Myocyte (in vitro differentiated cells): ENCODE measurements at places on chromosomes 13 and 19. TPM values are rescaled to one million over a fixed set of nuclear protein-coding genes. Genes with fewer than 3 reads are reported as not detected.

DNA sequence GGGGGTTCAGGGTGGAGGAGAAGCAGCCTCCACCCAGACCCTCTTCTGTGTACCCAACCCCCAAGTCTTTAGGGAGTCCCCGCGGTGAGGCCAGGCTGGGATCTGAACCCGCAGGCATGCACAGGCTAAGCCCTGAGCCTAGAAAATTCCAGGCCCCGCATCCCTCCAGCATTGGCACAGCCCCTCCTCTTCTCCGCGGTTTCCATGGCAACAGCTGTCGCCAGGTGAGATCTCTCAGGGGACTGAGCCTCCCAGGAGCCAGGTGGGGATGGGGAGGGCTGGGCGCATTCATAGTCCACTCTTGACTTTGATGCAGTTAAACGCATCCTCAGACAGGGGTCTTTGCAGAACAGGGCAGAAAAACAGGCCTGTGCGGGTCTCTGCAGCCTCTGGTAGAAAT is 48.3 kb upstream of the USP29 start:
- DNase-seq = no peak

DNA sequence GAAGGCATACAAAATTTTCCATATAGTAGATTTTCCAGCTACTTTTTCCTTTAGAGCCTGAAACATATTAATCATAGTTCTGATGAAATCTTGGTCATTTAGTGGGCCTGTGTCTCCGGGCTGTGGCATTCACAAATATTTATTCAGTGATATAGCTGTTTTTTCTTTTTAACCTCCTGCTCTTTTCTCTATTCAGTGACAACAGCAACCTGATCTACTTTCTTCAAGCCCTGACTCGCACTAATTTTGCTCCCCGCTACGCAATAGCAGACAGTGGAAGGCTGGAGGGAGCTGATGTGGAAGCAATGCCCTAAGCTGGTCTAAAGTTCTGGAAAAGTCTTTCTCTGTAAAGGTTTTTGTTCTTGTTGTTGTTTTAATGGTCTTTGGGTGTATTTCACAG is 289.7 kb downstream of the SLITRK6 start:
- DNase-seq = no peak

DNA sequence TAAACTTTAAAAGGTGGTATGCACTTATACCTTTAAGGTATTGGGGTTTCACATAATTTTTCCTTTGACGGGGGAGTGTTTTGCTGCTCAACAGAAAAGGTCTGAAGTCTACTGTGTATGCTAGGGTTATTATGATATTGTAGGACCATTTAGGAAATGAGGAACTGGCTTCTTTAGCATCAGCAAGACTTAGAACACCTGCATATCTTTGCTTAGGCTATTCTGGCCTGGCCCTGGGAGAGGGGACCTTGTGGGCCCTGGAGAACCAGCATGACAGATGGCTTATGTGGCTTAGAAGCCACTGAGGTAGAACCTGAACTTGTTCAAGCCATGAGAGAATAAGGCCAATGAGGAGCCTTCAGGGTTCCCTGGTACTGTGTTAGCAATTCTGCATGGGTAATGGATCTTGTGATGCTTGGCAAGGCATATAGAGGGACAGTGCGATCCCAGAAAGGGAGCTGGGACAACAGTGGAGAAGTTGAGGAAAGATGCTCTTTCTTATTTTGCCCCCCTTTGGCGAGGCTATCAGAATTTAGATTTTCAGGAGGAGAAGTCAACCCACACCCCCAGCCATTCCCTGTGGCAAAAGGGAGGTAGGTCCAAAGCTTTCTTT is 4.3 kb downstream of the RGCC start:
- no peak for DNase-seq

GRCh38 chr13:112810608-112811007 is 120.8 kb downstream of the ATP11A start:
- no peak for DNase-seq

DNA sequence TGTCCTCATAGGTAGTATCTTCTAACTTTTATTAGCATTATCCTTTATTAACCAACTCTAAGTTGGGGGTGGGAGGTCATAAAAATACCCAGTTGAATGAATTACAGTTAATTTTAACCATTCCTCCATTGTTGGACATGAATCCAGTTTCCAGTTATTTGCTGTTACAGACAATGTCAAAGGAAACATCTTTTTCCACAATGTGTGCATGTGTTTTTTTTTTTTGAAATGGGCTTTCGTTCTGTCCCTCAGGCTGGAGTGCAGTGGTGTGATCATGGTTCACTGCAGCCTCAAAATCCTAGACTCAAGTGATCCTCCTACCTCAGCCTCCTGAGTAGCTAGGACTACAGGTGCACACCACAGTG is 32.0 kb downstream of the KLF5 start:
- no peak for DNase-seq

DNA sequence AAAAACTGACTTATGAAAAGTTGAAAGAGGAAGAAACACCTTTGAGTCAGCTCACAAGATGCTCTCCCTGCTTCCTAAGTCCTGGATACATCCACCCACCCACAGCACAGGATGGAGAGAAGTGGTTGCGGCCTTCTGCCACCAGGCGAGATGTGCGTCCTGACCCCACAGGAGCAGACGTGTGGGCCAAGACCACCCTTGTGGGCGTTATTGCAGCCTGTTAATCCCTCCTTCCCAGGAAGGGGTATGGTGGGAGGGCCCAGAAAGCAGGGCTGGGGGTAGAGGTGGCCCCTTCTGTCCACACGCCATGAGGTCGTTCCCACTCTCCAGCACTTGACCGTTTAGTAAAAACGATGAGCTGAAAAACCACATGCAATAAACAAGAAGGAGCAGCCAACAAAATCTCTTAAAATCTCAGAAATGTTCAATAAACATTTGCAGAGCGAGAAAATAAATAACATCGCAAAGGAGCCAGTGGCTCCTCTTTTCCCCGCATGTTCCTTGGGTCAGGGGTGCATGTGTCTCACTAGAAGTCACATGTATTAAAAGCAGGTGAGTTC is 2.4 kb upstream of the AKAP8L start:
- DNase-seq = no peak

- DNase-seq = no peak
Measured at GRCh38 chr13:106003651-106004050, 531.8 kb downstream of the EFNB2 start.

Gene SMG9
- total RNA-seq = 16.0 and 19.3 TPM in 2 replicates

Gene SIGLEC9
- total RNA-seq = not detected in 2 replicates

Gene ZNF225
- 4.9 and 5.7 TPM in 2 replicates for total RNA-seq

Gene ZNF90
- not detected in 2 replicates for total RNA-seq
